ENCODE measurements at places on chromosomes 1 and 21.
A peak's percentile ranks its signal among the peaks of the same experiment; 100 is the strongest.

- DNase-seq: no peak
These were observed 153.6 kb downstream of the HIVEP3 start for GRCh38 chr1:41765152-41765551.

DNA sequence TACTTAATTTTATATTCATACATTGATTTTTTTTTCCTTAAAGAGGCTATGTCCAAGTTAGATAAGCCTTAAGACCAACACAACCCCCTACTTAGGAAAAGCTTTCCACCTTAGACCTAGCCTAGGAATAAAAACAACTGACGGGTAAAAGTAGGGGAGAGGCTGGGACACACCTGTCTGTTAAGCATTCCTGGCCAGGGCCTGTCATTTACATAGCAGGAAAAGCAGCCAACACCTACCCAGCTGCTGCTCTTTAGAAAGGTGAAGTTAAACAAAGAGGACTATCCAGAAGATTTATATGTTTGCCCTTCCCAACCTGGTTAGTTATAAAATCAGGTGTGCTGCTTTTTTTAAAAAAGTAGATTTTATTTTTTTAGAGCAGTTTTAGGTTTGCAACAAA lies 29.1 kb upstream of the SAMD13 start:
- no peak for DNase-seq

- no peak for DNase-seq
These were observed 374.0 kb downstream of the CAMTA1 start for GRCh38 chr1:7159116-7159781.

- DNase-seq: no peak
These were observed 29.8 kb downstream of the RBM11 start for GRCh38 chr21:14245711-14246110.

DNA sequence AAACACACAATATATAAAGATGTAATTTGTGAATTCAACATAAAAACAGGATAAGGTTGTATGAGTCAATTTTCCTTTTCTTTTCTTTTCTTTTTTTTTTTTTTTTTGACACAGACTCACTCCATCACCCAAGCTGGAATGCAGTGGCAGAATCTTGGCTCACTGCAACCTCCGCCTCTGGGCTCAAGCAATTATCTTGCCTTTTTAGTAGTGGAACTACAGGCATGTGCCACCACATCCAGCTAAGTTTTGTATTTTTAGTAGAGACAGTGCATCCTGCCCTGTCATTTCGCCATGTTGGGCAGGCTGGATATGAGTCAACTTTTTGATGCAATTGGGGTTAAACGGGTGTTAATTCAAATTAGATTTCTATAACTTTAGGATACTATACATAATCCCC lies 10.3 kb upstream of the SPRR2B start:
- no peak for DNase-seq

DNA sequence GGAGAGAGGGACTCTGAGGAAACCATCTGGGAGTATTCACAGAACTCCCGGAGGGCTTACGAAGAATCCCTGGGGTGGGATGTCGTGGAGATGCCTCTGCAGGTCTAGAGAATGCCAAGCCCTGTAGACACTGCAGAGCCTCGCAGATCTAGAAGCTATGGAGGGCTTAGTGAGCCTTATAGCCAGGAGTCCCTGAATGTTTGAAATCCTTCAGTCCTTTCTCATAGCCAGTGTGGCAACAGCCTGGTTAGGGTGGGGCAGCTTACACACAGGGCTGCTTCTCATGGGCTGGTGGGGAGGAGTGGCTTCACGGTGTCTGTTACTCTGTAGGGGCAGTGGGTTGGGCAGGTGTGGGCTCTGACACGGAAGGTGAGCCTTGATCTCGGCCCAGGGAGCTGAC lies 44.2 kb upstream of the KDM4A start:
- no peak for DNase-seq

- no peak for DNase-seq
These were observed 19.9 kb upstream of the LRRN2 start for GRCh38 chr1:204705493-204705811.

- peak; percentile 42 for DNase-seq
These were observed 27.8 kb downstream of the IGFN1 start for GRCh38 chr1:201218409-201218808.

- DNase-seq: no peak
These were observed 1.8 kb downstream of the NCMAP start for GRCh38 chr1:24557711-24558131.

Data from upper lobe of left lung (tissue), 6 donors.